Kasumi-1 (cell line): ENCODE measurements at places on chromosomes 1 and 21.
A peak's percentile ranks its signal among the peaks of the same experiment; 100 is the strongest.

GRCh38 chr1:220696863-220697231 lies 6.7 kb downstream of the C1orf115 start:
- peak; percentile 12 for DNase-seq

- DNase-seq: no peak
Observed at GRCh38 chr1:225835856-225836255, 25.9 kb downstream of the EPHX1 start.

GRCh38 chr1:22789356-22789994 lies 78.8 kb downstream of the EPHB2 start:
- DNase-seq: no peak

DNA sequence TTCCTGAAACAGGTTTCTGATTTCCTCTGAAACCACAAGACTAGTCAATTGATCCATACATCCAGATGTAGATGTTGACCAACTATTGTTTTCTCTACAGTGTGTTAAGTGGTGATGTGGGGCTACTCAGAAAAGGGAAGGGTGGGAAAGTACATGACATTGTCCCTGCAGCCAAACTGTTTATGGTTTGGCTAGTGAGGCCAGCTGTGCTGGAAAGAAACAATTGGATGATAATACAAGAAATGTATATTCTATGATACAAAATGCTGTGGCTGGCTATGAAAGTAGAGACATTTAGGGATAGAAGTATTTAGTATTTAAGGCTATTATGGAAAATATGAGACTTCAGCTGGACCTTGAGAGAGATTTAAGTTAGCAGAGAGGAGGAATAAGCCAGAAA lies 244.5 kb downstream of the ADGRL2 start:
- DNase-seq: no peak

GRCh38 chr1:8661185-8662110 lies 156.0 kb downstream of the RERE start:
- DNase-seq: no peak

DNA sequence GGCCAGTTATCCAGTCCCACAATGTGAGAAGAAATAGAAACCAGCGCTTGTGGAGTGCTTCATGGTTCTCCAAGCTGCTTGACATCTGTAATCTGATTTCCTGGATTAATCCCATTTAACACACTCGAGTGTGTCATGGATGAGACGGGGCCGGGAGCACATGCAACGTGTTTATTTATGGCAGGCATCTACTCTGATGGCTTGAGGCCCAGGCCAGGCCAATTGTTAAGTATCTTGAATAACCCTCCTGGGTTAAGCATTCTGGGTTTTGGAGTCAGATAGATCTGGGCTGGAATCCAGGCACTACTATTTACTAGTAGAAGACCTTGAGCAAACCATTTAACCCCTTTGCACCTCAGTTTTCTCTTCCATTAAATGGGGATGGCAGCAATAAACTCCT lies 37.5 kb upstream of the LAPTM5 start:
- DNase-seq: no peak
